ENCODE measurements at places on chromosomes 16 and 17.

DNA sequence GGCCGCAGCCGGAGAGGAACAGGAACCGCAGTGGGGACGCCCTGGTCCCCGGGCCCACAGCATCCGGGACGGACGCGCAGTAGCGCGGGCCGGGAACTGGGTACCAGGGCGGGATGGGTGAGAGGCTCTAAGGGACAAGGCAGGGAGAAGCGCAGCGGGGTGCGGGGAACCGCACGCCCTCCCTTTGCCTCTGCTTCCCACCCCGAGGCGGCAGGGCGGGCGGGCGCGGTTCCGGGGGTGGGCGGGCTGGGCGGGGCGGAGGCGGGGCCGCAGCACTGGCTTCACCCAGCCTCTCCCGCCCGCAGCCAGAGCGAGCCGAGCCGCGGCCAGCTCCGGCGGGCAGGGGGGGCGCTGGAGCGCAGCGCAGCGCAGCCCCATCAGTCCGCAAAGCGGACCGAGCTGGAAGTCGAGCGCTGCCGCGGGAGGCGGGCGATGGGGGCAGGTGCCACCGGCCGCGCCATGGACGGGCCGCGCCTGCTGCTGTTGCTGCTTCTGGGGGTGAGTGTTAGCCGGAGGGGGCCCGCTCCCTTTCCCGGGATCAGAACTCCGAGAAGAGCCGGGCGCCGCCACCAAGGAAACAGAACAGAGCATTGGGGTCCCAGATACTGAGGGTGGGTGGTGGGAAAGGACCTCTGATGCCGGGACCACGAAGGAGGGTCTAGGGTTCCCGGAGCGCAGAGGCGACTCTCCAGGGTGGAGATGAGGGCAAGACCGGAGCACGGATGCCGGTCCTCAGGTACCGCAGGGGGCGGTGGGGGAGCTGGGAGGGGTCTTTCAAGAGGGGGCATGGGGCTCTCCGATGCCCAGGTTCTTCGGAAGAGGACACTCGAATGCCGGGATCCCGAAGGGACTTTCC, at the start of gene NGFR:
Gene NGFR (plus strand): TSS at position 308 of the 856 bp plus-strand sequence. CDS start 125 bp downstream, at position 433.
- no peak for DNase-seq

DNA sequence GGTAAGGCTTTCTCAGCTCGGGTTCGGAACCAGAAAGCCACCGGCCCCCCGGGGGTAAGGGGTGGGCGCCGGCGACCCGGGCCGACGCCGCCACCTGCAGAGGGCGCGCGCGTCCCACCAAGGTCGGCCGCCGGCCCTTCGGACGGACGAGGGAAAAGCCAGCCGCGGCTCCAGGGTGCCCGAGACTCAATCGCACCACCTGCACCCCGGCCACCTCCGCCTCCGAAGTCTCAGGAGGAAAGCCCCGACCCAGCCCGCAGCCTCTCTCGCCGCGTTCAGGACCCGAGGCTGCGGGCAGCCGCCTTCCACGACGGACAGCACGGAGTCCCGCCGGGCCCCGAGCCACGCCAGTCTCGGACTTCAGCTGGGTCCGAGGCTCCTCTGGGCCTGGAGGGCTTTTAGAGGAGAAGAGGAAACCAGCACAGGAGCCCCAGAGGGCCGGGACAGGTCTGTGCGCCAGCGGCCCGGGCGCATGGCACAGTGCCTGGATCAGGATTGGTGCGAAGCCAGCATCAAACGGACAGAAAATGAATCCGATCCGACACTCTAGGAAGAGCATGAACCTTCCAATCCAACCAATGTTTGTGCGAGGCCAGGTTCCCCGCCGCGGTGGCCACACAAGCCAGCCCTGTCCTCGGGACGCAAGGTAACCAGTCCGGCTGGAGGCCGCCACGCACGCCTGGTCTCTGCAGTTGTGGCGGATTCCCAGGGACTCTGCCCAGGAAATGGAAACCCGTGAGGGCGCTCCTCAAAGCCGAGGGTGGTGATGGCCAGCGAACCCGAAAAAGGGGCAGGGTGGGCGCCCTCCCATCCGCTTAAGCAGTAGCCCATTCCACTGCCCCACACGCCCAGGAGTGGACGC, 6.7 kb downstream of the CBX8 start:
- no peak for DNase-seq

GRCh38 chr17:48605991-48606891, 1.5 kb upstream of the HOXB6 start:
- no peak for DNase-seq

- no peak for DNase-seq
Measured at GRCh38 chr17:71681427-71682173, 439.2 kb upstream of the SOX9 start.

DNA sequence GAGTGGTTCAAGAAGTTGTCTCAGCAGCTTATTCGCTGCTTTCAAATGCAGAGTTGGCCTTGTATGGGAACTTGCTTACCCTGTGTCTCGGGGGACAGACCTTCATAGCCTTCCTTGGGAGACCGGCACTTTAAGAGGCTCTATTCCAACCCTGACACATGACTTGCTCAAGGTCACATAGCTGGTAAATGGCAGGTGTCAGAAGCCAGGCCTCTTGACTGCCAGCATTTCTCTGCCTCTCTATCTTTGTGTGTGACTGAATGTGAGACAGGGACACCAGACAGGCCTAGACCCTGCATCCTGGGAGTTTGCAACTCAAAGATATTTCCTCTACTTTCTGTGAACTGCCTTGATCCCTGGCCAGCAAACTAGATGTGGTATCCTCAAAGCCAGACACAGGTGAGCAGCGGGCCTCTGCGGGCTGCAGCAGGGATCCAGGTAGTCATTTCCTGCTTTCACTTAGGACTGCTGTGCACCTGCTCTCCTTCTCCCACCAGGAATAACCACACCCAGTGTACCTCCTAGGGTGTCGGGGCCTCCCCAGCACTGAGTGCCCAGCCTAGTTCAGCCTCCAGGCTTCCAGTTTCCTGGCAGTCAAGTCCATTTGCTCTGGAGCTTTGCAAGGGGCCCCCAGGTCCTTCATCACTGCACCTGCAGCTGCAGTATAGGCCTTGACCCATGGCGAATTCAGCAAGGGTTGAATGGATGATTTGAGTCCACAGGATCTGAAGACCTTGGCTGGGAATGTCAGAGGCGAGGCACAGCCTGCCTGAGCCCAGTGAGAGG, 116.6 kb upstream of the TNRC6C start:
- no peak for DNase-seq

DNA sequence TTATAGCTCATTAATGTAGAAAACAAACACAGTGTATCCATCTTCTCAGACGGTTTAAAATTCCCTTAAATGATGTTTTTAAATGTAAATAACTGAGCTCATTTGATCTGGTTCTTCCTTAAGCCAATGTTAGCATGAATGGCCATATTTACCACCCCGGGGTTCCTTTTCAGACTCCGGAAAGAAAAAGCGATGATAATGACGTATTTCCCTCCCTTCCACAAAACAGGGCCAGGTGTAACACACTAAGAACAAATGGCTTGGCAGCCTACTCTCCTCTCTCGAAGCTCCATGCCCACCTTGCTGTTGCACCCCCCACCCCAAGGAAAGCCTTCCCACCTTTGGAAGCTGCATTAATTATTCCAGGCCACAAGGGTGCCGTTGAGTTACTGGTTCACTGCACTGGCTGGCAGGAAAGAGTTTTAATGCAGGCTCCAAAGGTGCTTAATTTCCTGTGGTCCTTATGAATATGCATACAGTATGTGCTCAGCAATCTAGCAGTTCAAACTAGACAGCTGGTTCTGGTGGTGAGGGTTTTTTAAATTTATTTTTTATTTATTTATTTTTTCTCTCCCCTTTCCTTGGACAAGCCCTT, 378.9 kb downstream of the WWOX start:
- no peak for DNase-seq

GRCh38 chr17:8912084-8912981, 44.9 kb upstream of the PIK3R6 start:
- DNase-seq: no peak

- DNase-seq: no peak
Measured at GRCh38 chr17:76243826-76244679, 3.8 kb upstream of the RNF157 start.

GRCh38 chr16:73093146-73094144, 45.5 kb upstream of the ZFHX3 start:
- DNase-seq: no peak

- DNase-seq: no peak
Measured at GRCh38 chr16:64544859-64545258, 577.0 kb downstream of the CDH11 start.
